ENCODE measurements at places on chromosomes 3 and 15. TPM values are rescaled to one million over a fixed set of nuclear protein-coding genes. Genes with fewer than 3 reads are reported as not detected.

- ATAC-seq, result no peak
These were observed 68.6 kb upstream of the ONECUT1 start for GRCh38 chr15:52858782-52859176.

DNA sequence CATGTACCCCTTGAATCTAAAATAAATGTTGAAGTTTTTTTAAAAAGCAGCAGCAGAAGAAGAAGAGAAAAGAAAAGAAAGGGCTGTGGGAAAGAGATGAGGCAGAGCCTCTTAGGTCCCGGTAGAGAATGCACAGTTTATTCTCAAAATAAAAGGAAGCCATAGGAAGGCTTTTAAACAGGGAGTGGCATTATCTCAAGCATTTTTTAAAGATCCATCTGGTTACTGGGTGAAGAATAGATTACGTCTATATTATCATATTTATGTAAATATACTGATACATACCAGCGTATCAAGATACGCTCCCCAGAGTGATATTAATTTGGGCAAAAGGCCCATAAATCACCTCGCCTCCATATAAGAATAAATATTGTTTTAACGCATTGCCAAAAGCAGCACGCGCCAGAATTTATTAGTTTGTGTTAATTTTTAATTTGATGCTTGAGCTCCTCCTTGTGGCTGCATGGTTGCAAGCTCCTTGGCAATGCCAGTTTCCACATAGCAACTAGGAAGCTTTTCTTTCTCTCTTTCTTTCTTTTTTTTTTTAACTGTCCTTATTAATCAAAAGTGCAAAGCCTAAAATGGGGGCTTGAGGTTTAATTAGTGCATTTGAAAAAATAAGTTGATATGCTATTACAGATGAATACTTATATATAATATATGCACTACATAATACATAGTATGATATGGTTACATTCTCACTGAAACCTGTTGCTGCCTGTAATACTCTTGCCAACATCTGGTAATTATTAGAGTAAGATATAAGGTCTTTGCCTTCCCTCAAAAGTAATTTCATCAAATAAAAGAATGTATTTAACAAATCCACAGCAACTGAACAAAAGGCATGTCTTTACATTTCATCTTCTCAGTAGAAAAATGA is 242.8 kb upstream of the UBE2E2 start:
- ATAC-seq, result no peak

GRCh38 chr15:87345961-87346360 is 910.6 kb downstream of the NTRK3 start:
- ATAC-seq, result no peak

- no peak for ATAC-seq
These were observed 42.7 kb downstream of the ITGA11 start for GRCh38 chr15:68389041-68389930.

- ATAC-seq, result no peak
These were observed 46.5 kb upstream of the SACM1L start for GRCh38 chr3:45642731-45643152.

DNA sequence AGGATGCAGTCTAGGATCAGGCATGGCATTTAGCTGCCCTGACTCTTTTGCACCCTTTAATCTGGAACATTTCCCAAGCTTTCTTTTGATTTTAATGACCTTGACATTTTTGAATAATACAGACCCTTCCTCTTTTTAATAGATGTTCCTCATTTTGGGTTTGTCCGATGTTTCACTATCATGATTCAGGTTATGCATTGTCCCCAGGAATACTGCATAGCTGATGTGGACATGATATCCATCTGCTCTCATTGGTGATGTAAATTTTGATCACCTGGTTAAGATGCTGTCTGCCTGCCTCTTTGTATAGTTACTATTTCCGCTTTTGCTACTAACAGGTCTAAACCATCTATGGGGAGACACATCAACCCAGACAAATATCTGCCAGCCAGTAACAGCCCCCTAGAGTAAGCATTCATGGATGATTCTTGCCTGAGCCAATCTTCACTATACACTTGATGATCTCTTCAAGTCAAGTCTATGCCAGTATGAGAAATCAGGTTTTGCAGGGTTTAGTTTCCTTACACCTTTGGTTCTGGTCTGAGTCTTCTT is 50.6 kb upstream of the ULK4 start:
- ATAC-seq, result no peak

DNA sequence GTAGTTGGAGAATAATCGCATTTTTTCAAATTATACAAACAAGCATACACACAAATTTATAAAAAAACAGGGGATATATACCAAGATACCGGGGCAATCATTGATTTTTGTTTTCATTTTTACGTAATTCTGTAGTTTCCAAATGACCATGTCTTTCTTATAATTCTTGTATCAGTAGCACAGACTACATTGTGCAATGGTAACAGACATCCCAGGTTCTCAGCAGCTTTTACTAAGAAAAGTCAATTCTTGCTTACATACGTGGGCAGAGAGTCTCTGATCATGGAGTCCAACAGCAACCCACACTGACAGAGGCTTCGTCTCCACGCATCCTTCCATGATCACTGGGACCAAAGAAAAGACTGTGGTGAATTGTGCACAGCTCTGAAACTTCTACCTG is 441.3 kb downstream of the TBL1XR1 start:
- no peak for ATAC-seq

- ATAC-seq, result no peak
These were observed 421.5 kb downstream of the MAGI1 start for GRCh38 chr3:65617209-65617608.

GRCh38 chr3:13556207-13556606 is 7.3 kb downstream of the FBLN2 start:
- no peak for ATAC-seq

- ATAC-seq, result no peak
These were observed 219.3 kb downstream of the CBLB start for GRCh38 chr3:105649480-105649879.

- no peak for ATAC-seq
These were observed 287.6 kb upstream of the STT3B start for GRCh38 chr3:31244929-31245817.

GRCh38 chr3:159852821-159853505 is 135.7 kb upstream of the IL12A start:
- no peak for ATAC-seq

GRCh38 chr15:50340416-50340815 is 14.6 kb downstream of the GABPB1 start:
- no peak for ATAC-seq

GRCh38 chr3:171178714-171179113 is 152.2 kb upstream of the SLC2A2 start:
- ATAC-seq, result peak; percentile 28

NR1I2 gene
- total RNA-seq, result 0.82 TPM

Data from activated T-helper 17 cell treated with anti-CD3 and anti-CD28 coated beads, Interleukin-2, amount 50 U/mL, for 72 hours (primary cell).